ENCODE measurements at places on chromosomes 11 and 22.

DNA sequence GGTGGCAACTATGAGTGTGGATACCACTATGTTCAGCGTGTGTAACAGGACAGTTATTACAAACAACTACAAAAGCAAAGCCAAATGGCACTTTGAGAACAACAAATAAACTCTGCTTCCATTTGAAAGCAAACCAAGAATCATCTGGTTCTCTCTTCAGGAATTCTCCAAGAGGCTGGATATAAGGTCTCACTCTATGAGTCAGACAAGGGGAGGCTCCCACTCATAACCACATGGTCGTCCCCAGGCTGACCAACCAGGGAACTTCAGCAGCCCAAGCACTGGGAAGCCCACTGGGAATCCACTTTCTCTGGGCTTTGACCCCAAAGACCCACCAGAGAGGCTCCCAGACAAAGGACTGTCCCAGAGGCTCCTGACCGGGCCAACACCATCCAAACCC, 35.3 kb downstream of the DGCR2 start:
- DNase-seq: no peak

GRCh38 chr22:43364169-43364435, 20.9 kb upstream of the SCUBE1 start:
- no peak for DNase-seq

GRCh38 chr11:45918331-45918941, 759 bp upstream of the PEX16 start:
- DNase-seq: peak; percentile 21

- DNase-seq: no peak
Measured at GRCh38 chr22:49203091-49203858, 624.4 kb downstream of the BRD1 start.

- peak; percentile 30 for DNase-seq
Measured at GRCh38 chr22:37303821-37304274, 21.5 kb downstream of the CYTH4 start.

- no peak for DNase-seq
Measured at GRCh38 chr22:22908941-22909604, 21.5 kb downstream of the IGLL5 start.

DNA sequence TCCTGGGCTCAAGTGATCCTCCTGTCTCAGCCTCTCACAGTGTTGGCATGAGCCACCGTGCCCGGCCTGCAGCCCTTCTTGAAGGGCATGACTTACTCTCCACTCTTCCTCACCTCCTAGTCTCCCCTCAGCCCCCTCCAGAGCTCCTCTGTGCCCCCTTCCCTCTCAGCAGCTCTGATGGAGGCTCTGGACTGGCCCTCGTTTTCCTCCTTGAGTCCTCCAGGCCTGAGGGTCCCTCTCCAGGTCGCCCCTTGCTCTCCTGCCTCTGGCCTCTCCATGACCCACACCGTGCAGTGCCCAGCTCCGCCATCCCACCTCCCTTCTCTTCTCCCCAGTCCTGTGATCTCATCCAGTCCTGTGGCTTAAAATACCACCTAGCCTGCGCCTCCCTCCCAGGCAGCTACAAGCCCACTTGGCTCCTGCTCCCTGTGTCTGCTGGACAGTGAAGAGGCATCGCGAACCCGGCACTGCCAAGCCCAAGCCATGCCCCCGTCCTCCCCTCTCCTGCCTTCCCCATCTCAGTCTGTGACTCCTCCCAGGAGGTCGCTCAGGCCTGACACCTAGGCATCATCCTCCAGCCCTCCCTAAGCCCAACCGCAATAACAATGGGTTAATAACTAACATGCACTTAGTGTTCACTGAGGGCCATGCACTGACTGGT, 11.9 kb downstream of the KCNJ4 start:
- no peak for DNase-seq

- no peak for DNase-seq
Measured at GRCh38 chr11:12017243-12017678, 8.8 kb upstream of the DKK3 start.

GRCh38 chr11:111729071-111729830, 36.9 kb downstream of the PPP2R1B start:
- no peak for DNase-seq

- no peak for DNase-seq
Measured at GRCh38 chr22:31574055-31574670, 77.8 kb downstream of the SFI1 start.

DNA sequence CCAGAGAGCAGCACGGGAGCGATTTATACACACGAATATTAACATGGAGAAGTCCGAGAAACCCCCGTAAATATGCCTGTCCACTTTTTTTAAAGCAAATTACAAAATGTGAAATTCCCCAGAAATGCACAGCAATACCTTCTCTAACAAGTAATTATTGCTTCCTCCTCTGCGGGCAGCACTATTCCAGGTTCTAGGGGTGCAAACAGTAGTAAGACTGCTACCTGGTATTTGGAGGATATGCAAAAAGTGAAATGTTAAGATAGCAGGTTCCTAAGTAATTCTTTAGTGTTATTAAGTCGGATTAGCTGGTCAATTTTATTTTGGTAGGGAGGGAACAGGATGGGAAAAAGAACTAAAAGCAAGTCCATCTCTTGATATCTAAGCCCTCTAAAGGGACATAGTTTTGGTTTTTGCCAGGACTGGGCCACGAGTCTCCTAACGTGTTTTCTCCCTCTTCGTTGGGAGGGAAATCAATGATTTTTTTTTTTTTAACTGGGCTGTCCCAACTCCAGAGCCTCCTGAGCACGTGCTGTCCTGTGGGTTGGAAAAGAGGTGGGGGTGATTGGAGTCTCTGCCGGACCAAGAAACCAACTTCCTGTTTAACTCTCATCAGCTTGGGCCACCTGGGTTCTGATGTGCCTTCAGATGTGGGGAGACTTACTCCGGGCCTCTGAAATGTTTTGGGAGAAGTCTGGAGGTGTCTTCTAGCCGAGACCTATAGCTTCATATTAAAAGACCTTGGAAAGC, 1.7 kb upstream of the XBP1 start:
- no peak for DNase-seq

DNA sequence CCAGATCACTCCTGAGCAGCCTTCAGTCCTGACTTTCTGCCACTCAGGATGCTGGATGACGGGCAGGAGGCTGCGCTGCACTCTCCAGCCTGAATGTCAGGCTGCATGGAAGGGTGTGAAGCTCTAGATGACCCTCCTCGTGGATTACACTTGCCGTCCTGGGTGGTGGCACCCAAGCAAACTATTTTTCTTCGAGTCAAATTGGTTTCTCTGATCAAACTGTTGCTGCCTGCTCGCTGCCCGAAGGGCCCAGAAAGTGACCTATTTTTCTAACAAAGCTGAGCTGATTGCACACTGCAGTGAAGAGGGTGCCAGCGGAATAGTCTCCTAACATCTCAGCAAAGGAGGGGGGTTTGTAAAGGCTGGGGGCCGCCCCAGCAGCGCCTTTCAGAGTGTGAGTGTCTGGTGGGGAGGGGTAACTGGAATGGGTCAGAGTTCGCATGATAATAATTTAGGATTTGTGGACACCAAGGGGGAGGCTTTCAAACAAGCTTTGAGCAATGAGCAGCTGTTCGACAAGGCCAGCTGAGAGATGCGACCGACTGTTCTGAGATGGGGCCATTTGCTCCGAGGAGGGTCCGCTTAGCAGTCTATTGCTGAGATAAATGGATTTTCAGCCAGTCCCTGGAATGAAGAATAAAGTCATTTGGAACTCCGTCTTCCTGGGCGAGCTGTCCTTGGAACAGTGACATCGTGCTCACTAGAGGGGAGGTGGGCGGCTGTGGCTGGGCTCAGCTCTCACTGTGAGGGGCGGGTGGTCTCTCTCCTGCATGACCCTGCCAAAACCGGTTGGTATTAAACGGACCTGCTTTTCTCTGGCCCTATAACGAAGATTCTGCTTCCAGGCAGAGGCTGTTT, 537.6 kb downstream of the BRD1 start:
- no peak for DNase-seq

DNA sequence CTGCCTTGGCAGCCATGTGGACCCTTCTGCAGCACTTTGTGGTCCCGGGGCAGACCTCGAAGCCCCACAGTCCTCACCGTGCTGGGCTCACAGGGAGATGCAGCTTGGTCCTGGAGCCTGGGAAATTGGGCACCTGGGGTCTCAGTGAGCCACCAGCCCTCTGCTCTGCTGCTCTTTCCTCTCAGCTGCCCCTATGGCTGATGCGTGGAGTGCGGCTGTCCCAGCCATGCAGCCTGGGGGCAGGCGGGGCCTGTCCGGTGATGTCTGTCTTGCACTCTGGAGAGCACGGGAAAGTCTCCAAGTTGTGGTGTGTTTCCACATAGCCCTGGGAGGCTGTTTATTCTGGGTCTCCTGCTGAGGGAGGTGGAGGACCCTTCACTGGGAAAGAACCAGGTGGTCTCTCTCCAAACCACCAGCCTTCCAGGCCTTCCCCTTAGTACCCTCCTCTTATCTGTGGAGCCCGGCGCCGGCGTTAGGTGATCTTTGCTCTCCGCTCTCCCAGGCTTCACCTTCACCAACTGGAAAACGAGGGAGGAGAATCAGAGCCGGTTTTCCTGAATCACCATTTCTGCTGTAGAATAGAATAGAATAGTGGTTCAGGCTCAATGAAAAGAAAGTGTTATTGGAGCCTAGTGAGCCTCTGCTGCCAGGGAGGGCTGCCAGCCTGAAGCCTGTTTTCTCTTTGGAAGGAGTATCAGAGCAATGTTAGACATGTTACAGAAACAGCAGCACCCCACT, 41.2 kb upstream of the GRAMD4 start:
- no peak for DNase-seq

- DNase-seq: no peak
Measured at GRCh38 chr22:29243874-29244446, 23.8 kb downstream of the RHBDD3 start.

DNA sequence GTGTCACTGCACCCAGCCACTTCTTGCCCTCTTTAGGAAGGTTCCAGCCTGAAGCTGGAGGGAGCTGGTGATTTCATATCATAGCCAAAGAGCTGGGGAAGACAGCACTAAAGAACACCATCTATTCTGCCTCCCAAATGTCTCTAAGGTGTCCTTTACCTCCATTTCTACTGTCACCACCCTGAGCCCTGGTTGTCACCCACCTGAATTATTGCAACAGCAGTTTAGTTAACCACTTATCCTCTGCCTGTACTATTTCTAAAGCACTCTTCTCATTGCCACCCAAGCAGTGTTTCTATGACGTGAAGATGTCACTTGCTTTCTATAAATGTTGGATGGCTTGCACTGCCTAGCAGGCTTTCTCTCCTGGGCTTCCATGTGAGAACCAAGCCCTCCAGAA, 69.4 kb upstream of the EED start:
- no peak for DNase-seq

- DNase-seq: no peak
Measured at GRCh38 chr11:119319700-119320239, 2.8 kb upstream of the MCAM start.

DNA sequence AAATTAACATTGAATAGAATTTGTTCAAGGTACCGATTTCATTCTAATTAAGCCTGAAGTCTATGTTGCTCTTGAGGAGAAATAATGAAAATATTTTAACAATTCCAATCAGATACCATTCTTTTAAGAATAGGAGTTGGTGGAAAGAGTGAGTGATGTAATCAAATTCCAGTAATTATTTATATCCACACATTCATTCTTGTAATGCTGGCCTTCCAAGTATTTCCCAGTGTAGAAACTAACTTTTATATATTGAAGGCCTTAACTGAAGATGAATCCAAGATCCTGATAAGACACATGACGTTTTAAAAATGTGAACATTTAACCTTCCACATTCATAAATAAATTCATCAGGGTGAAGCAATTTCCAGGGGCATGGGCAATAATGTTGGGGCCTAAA, 36.6 kb upstream of the PAX6 start:
- DNase-seq: no peak

- no peak for DNase-seq
Measured at GRCh38 chr11:70255477-70256116, 14.9 kb upstream of the PPFIA1 start.

- no peak for DNase-seq
Measured at GRCh38 chr11:124732230-124732629, 7.5 kb upstream of the NRGN start.

GRCh38 chr11:118799372-118799771, 8.4 kb upstream of the DDX6 start:
- no peak for DNase-seq

DNA sequence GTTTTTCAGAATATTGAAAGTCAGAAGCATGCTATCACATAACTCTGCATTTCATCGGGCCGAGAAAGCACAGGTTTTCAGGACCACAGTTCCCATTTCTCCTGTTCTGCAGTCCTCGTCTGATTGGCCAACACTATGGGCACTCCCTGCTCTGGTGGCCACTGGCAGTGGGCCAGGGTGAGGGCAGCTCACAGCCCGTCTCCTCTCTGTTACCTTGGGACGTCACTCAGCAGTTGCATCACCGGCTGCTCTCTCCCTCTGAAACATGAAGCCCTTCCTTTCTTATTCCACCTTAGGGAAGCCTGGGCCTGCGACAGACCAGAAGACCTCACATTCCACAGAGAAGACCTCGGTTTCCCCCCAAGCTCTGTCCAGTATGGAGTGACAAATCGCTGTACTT, 11.4 kb upstream of the MICAL3 start:
- no peak for DNase-seq

DNA sequence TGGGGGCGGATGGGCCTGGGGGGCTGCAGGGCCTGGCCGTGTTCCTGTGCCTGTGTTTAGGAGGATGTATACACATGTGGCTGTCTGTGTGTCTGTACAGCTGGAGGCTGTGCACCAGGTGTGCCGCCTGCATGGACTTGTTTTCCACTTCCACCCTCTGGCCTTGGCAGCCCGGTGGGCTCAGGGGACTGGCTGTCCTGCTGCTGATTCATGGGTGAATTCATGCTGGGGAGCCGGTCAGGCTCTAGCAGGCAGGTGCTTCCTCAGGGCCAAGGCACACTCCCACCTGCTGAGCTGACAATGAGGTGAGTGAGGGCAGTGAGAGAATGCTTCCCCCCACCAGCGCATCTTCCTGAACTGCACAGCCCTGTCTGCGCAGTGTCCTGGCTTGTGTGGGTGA, 88.4 kb downstream of the CCDC81 start:
- no peak for DNase-seq

GRCh38 chr11:19723572-19724342, 11.1 kb downstream of the NAV2 start:
- DNase-seq: peak; percentile 29

GRCh38 chr22:46432164-46433068, 96.9 kb downstream of the TRMU start:
- DNase-seq: peak; percentile 8

DNA sequence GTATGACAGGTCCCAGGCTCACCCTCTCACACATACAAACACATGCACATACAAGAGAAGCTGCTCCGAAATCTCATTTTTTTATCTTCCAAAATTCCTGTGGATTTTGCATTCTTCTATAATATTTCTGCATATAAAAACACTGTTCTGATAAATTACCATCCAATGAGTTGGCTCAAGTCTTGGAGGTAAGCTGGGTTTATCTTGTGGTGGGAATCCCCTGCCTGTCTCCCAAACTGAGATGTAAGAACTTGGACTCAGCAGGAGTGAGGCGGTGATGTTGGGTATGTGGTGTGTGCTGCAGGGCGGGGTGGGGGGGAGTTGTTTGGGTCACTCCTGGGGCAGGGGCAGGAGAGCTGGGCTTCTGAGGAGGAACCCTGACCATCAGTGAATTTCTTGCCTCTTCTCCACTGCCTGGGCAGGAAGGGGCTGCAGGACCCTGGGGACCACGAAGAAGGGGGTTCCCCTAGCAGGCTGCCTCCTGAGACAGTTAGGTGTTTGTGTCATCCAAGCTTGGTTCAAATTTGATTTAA, 6.8 kb upstream of the P2RY6 start:
- no peak for DNase-seq
